Right cardiac atrium (tissue), 5 donors: ENCODE measurements at places on chromosomes 11 and 22.

GRCh38 chr22:27996981-27997380 is 77.9 kb upstream of the PITPNB start:
- no peak for DNase-seq

DNA sequence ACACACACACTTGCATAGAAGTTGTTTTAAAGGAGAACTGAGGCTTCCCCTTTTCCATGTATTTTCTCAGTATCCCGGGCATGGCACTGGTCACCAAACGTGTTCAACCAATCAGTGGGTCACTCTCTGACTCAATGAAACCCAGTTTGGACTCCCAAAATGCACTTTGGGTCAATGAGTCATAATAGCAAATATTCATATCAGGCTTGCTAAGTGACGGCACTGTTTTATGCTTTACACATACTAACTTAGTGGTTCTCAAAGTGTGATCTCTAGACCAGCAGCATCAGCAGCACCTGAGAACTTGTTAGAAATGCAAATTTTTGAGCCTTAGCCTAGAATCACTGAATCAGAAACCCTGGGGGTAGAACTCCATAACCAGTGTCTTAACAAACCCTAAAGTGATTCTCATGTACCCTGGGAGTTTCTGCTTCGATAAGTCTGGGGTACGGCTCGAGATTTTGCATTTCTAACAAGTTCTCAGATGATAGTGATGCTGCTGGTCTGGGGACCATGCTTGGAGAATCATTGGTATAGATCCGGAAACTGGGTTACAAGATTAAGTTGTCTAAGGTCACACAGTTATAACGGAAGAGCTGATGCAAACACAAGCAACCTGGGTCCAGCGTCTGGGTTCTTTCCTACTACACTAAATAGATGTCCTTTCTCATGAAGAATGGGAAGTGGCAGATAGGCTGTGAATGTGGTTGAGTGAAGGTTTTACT is 35.6 kb downstream of the ETS1 start:
- DNase-seq: no peak

DNA sequence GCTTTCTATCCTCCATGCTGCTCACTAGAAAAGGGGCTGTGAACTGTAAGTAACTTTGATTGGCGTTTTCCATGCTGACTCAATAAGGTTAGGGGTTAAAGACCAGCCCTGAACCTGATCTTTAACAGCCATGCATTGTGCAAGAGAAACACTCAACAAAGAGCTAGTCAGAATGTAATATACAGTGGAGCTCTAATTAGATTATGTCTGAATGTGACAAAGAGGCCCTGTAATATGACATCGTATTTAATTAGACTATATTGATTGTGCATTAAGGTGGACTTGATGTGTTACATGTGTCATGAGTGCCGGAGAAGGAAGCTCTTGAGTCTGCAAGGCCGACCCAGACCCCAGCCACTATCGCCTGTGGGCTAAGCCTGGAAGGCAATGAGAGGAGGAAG is 70.5 kb downstream of the PKNOX2 start:
- DNase-seq: no peak

GRCh38 chr11:47185305-47186075 is 744 bp downstream of the PACSIN3 start:
- peak; percentile 61 for DNase-seq
